ENCODE measurements at places on chromosomes 12 and 14.
A peak's percentile ranks its signal among the peaks of the same experiment; 100 is the strongest.

- no peak for DNase-seq
These were observed 262.8 kb upstream of the LRFN5 start for GRCh38 chr14:41343857-41344256.

GRCh38 chr12:4091016-4091743 is 182.4 kb upstream of the CCND2 start:
- DNase-seq = no peak

DNA sequence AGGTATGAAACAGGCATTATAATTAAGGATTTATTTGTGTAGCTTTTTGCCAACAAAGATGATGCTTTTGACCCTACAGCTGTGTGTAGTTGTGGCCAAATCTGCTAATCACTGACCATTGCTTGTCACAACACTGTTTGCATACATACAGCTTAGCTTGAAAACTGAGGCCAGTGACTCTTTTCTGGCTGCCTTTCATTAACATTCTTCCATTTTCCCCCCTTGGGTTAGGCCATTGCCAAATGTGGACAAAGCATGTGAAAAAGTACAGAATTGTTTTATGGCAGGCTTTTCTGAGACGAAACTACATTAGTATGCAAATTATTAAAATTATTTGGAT is 263.3 kb downstream of the SLC16A7 start:
- DNase-seq = no peak

DNA sequence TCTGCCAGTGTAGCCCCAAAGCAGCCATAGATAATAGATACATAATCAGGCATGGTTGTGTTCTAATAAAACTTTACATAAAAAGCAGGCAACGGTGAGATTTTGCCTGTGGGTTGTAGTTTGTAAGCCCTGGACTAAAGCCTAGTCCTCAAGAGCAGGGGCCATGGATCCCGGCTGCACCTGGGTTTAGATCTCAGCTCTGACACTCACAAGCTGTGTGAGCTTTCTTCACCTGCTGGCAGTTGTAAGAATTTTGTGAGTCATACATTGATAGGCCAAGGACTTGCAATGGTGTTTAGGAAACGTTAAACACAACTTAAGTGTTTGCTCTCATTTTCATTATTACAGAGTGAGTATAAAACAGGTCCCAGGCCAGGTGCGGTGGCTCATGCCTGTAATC is 395.8 kb upstream of the TBX3 start:
- DNase-seq = no peak

GRCh38 chr12:104600790-104601739 is 144.3 kb downstream of the CHST11 start:
- DNase-seq = no peak

DNA sequence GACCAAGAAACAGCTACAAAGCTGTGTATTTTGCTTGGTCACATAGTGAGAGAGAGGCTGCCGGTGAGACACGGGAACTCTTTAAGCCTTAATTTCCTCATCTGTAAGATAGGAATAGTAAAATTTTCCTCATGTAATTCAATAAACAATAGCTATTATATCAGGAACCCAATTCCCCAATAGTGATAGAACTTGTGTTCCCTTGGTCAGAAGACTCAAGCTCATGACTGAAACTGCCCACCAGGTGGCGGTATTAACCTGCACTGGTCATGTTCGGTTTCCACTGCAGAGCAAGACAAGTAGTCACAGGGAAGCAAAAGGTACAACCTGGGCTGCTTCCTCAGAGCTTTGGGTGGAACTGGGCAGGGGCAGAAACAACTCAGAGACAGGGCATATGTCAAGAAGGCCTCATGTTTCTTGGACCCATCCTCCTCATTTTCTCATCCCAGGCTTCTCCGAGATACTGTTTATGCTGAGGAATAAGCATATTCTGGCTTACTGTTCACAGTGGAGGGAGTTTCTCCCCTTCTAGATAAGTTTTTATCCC is 4.2 kb upstream of the AJUBA start:
- peak; percentile 67 for DNase-seq

DNA sequence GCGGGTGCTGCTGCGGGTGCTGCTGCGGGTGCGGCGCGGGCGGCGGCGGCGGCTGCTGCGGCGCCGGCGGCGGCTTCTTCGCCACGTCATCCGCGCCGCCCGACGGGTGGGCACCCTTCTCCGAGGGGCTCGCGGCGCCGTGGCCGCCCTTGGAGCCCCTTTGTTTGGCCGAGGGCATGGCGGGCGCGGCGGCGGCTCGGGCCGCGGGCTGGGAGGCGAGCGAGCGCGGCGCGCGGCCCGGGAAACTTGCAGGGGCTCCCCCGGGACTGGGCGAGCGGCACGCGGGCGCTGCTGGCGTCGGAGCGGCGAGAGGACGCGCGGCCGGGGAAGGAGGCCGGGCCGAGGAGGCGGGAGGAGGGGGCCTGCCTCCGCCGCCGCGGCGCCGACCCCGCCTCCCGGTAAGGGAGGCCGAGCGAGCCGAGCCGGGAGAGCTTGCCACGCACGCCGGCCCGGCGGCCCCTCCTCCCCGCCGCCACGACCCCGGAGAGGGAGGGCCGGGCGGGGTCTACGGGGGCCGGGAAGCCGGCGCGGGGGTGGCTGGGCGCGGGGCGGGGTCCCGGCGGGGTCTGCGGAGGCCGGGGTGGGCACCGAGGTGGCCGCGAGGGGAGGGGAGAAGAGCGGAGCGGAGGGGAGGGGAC is at the start of gene CKAP4:
Gene CKAP4, minus strand, starts transcription at position 347 of the 638 bp plus-strand sequence. Its CDS starts 169 bp downstream, at position 178.
- DNase-seq = no peak

DNA sequence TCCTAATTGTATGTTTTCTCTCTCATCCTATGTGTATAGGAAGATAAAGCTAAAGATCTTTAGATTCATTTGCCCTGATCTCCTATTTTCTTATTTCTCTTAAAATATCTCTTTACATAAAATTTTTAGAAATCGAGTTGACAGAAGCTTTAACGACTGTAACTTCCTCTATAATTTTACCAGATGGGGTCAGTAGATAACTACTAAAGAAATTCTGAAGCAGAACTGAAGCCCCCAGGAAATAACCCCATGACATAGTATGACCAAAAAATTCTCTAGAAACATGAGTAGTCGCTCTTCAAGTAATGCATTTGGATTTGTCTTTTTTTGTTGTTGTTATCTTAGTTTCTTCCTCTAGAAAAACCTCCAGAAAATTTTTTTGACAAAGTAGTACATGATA is 288.0 kb downstream of the ERC1 start:
- DNase-seq = no peak

DNA sequence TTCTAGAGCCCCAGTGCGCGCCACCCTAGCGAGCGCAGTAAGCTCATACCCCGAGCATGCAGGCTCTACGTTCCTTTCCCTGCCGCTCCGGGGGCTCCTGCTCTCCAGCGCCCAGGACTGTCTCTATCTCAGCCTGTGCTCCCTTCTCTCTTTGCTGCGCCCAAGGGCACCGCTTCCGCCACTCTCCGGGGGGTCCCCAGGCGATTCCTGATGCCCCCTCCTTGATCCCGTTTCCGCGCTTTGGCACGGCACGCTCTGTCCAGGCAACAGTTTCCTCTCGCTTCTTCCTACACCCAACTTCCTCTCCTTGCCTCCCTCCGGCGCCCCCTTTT is 791 bp downstream of the TMEM233 start:
- no peak for DNase-seq

DNA sequence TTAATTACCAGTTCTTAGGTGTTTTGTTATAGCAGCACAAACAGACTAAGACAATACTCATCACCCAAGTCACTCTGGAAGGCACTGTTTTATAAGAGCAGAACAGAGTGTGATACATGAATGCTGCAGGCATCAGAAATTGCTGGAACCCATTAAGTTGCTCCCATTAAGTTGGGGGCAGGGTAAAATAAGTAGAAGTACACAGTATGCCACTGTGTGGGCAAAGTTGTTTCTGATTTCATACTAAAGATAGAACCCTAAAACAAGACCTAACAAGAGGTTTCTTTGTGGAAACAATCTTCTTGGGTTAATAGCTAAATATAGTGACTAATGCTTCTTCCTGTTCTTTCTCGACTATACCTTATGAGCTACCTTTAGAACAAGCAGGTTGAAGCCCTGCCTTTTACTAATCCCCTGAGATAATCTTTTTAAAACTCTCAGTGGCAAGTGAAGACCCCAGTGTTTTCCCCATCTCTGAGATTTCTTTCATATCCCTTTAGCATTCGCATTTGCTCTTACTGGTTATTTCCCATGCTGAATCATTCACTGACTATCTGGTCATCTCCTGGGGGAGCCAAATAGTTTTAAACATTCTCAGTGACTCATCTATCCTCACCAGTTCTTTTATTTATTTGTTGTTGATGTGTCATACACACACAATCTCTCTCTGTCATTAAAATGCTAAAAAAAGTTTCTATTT is 52.3 kb downstream of the SOCS2 start:
- no peak for DNase-seq

GRCh38 chr12:122975790-122976647 is 975 bp downstream of the OGFOD2 start:
- no peak for DNase-seq

DNA sequence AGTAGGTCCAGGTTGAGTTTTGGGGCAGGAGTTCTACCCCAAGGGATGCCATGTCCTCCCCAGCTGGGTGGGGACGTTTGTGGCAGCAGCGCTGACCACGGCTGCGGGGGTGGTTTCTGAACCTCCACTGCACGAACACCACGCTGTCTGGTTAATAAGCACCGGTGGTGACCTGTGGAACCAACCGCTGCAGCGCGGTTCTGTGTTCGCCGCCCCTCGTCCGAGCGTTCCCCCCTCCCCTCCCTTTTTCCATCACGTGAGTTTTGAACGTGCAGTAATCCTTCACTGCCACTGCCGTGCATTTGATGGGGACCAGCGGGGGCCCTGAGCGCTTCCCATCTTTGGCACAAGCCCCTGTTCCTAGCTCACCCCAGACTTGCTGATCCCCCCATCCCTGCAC is 6.4 kb upstream of the ADSS1 start:
- no peak for DNase-seq

- DNase-seq = no peak
These were observed 74.4 kb downstream of the ARMH4 start for GRCh38 chr14:58077621-58078020.

DNA sequence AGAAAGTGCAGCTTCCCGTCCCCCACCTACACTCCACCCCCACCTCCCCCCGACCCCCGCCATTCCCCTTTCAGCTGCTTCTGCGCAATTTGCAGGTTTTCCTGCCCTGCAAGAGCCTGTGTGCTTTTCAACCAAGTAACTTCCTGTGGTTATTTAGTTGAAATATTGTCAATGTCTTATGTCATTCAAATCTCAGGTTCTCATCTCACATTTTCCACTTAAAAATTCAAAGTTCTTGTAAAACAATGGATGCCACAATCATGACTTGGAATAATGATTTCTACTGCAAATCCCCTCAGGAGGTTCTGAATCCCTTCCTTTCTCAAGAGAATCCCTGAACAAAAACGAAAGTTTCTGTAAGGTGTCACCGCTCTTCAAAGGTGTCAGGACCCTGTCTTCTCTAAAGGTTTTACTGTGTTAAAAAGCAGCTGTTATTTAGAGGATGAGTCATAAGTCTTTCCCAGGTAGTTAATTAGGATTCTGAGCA is 31.6 kb downstream of the WBP11 start:
- DNase-seq = no peak

- DNase-seq = no peak
These were observed 23.0 kb upstream of the ACTN1 start for GRCh38 chr14:69002069-69002468.

- no peak for DNase-seq
These were observed 172.4 kb upstream of the NUDT4 start for GRCh38 chr12:93205361-93205760.

DNA sequence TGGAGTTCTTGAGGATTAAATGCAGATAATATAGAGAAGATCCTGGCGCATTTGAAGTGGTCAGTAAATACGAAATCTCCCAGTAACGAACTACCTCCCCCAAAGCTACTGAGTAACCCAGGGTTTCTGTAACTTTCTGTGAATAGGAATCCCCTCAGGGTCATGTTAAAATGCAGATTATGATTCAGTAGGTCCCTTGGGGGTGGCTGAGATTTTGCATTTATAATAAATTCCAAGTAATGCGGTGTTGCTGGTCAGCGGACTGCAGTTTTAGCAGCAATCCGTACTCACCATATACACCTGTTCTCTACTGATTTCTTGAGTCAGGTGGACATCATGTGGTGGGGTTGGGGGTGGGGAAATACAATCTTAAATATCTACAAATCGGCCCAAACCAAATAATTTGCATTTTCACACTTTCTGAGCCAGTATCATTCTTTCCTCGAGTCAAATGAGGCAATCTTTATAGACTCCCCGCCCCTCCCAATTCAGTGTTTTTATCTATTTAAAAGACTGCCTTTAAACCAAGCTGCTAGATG is 868 bp downstream of the SPATA7 start:
- no peak for DNase-seq

- no peak for DNase-seq
These were observed 60.9 kb downstream of the PLEKHA5 start for GRCh38 chr12:19190292-19191031.

- DNase-seq = no peak
These were observed 23.3 kb downstream of the AHNAK2 start for GRCh38 chr14:104954746-104955395.

GRCh38 chr12:82593901-82594396 is 92.8 kb upstream of the TMTC2 start:
- DNase-seq = no peak

GRCh38 chr12:79426121-79426520 is 264.6 kb downstream of the PAWR start:
- DNase-seq = no peak

DNA sequence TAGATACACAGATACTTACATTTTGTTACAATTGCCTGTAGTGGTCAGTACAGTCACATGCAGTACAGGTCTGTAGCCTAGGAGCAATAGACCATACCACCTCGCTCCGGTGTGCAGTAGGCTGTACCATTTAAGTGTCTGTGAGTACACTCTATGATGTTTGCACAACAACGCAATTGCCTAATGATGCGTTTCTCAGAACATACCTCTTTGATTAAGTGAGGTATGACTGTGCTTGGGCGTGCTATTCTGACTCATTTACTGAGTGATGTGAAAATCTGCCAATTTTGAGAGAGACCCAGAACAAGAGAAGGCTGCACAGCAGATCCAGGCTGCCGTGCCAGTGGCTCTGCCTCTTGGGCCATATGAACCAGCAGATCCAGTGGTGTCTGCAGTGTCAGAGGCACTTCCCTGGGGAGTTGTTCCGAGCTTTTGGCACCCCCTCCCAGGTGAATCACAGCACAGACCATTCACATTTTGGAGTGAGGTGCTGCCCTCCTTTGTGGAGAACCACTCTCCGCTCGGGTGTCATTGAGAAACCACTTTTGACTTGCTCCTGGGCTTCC is 20.4 kb downstream of the DLK1 start:
- no peak for DNase-seq

- DNase-seq = no peak
These were observed 121.4 kb downstream of the TRMT5 start for GRCh38 chr14:60859525-60859924.

- no peak for DNase-seq
These were observed 57.1 kb upstream of the PCED1B start for GRCh38 chr12:47022296-47022695.

GRCh38 chr12:121284551-121285390 is 11.7 kb downstream of the CAMKK2 start:
- no peak for DNase-seq

GRCh38 chr12:107243341-107243740 is 150.0 kb upstream of the CRY1 start:
- no peak for DNase-seq

- no peak for DNase-seq
These were observed 305.7 kb downstream of the GPHN start for GRCh38 chr14:66813636-66814035.
